ENCODE measurements at places on chromosomes 1 and 21.
A peak's percentile ranks its signal among the peaks of the same experiment; 100 is the strongest.

DNA sequence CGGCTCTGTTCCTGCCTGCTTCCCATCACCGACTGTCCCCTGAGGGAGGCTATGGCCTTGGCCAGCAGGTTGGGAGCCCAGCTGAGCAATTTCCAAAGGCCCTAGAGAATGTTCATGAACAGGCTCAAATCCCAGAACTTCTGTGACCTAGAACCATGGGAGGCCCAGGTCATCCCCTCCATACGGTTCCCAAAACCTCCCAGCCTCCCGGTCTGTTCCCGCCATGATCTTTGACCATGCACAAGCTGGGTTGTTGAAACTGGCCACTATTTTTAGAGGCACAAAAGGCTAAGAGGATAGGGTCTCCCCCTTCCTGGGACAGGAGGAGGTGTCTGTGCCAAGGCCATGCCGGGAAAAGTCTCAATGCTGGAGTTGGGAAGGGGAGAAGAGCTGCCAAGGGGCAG, 27.5 kb downstream of the EPHA2 start:
- no peak for DNase-seq

GRCh38 chr1:1462318-1462966, 9.1 kb upstream of the ATAD3B start:
- DNase-seq = peak; percentile 75

GRCh38 chr1:208180421-208180820, 63.8 kb downstream of the PLXNA2 start:
- no peak for DNase-seq

GRCh38 chr1:156707417-156708217, 2.2 kb upstream of the CRABP2 start:
- no peak for DNase-seq

- DNase-seq = no peak
Observed at GRCh38 chr1:219076326-219076937, 97.2 kb upstream of the LYPLAL1 start.

GRCh38 chr1:23448846-23449245, 24.3 kb upstream of the TCEA3 start:
- DNase-seq = no peak

DNA sequence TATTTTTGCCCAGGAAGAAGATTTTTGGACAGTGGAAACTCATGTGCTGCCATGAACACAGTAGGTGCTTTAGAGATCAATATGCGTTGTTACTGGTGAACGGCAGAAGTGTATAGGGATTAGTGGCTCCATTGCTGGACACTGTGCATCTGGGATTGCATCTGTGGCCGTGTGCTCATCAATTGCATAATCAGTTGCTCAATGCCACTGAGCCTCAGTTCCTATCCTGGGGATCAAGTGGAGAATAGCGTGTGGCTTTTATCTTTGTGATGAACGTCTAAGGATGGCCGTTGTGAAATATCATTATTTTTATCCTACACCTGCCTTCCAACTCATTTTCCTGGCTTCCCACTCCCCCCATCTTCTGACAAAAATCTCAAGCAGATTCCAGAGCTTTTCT, 5.4 kb downstream of the TNN start:
- DNase-seq = peak; percentile 8

DNA sequence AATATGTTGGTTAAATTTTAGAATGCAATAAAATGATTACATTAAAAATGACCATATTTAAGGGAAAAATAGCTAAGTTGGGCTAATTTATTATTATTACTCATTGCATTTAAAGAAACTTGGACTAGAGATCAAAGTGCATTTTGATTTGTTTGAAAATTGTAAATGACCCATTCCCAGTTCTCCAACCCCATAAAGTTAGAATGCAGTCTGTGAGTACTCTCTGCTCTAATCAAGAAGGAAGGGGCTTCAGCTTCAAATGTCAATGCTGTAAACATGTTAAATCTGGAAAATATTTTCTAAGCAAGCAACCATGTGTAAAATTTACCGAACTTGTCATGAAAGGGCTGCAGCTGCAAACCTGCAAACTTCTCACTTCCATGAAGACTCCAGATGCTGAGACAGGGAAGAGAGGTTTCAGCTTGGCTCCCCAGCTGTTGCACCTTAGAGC, 232.7 kb downstream of the TTLL7 start:
- DNase-seq = no peak

- no peak for DNase-seq
Observed at GRCh38 chr1:97270508-97271307, 549.1 kb downstream of the PTBP2 start.

DNA sequence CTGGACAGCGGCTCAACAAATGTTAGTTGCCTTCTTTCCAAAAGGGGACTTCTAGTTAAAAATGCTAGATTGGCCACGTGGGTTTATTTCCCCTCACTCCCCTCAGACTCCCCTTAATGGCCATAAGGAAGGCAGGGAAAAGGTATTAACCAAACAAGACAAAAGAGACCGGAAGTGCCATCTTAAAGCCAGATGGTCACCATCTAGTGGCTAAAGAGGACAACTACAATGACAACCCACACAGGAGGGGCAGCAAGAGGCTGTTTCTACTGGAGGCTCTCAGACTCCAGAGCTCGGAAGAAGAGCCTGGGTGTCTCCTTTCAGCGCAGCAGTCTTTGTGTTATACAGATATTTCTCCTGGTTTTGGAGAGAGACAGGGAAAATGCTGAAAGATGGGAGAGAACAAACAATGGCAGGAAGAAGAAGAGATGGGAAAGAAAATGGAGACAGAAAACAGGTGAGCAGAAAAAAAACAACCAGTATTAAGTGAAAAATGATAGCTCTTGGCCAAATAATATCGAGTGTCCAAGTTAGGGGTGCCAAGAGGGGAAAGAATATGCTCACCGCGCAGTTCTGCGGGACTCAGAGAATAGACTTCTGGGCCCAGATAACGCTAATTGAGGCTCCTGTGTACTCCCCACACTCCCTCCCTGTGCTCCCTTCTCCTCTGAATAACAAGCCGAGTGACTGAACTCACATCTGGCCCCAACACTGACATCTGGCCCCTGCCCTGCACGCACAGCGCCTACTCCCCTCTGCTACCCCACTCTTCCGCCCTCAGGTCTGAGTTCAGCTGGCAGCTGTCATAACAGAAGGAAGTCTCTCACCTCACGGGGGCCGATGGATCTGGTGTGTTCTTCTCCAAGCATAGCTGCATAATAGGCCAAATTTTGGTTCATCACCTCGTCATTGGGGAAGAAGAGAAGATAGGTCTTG, 9.6 kb downstream of the P3H1 start:
- peak; percentile 72 for DNase-seq

DNA sequence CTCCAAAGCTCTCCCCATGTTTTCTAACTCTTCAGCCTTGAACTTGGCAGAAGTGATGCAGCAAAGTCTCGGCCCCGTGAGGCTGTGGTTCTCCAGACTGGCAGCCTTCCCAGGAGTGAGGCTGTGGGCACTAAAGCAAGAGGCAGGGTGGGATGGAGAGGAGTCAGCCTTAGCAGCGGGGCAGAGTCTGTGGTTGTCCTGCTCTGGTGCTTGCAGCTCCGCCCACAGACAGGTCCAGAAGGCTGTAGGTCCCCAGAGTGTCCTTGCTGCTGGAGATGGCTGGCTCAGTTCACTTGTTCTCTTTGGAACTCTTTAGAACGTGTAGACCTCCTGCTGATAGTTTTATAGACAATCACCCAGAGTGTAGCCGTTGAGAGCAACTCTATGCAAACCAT, 142.6 kb downstream of the AJAP1 start:
- no peak for DNase-seq

- peak; percentile 47 for DNase-seq
Observed at GRCh38 chr1:247415423-247416361, at the start of gene NLRP3. TSS of gene NLRP3 (plus strand) at chr1:247416173. CDS start at chr1:247418801, 2,628 bp downstream.

GRCh38 chr1:97451046-97451826, 469.6 kb downstream of the DPYD start:
- DNase-seq = peak; percentile 18

GRCh38 chr1:61221642-61222041, 139.3 kb downstream of the NFIA start:
- peak; percentile 28 for DNase-seq

- DNase-seq = peak; percentile 89
Observed at GRCh38 chr1:8055973-8056372, 29.9 kb upstream of the ERRFI1 start.

- DNase-seq = peak; percentile 97
Observed at GRCh38 chr1:96362623-96363022, 359.0 kb upstream of the PTBP2 start.

GRCh38 chr1:51557168-51557567, 38.1 kb upstream of the EPS15 start:
- no peak for DNase-seq

DNA sequence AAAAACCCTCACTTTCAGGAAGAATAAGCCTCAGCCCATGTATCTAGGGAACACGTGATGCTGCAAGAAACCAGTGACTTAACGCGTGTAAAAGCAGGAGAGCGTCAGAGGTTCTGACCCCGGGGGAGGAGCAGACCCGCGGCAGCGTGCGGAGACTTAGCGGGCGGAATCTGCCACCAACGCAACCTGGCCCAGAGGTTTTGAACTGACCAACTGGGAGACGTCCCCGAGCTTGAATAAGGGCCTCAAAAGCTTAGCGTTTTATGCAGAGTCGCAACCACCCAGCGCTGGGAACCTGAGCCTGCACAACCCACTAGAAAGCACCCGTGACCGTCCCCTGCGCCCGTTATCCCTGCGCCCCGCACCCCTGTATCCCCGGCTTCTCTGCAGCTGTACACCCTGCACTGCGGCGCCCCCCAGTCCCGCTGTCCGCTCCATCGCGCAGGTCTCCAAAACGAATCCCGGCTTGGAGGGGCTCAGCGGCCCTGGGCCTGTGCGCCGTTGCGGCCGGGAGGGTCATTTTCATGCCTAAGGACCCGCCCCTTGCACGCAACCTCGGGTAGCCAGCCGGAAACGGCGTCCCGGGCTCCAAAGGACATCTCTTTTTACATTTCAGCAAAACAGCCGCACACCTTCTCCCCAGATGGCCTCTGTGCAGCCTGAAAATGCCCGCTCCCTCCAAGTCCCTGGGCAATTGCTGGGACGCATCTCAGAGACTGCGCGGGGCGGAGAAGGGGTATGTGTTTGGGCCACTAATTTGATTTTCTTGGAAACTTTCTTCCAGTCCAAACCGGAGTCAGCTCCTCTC, 29.4 kb upstream of the TRIM17 start:
- DNase-seq = peak; percentile 52

DNA sequence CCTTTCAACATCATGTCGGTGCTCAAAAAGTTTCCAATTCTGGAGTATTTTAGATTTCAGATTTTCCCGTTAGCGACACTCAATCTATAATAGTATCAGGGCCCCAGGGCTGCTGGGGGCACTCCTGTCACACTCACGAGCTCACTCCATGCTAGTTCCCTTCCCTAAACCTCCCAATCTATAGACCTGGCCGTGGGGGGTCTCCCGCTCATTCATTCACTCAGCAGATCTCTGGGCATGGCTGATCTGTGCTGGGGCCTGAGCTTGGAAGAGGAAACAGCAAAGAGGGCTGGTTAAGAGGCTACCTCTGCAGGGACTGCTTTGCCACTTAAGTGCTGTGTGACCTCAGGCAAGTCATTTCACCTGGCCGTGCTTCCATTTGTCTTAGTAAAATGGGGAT, 46.8 kb upstream of the LAPTM5 start:
- DNase-seq = no peak

GRCh38 chr1:78234496-78234895, 188.7 kb downstream of the GIPC2 start:
- DNase-seq = no peak

GRCh38 chr1:62396871-62397270, 40.0 kb upstream of the USP1 start:
- no peak for DNase-seq

DNA sequence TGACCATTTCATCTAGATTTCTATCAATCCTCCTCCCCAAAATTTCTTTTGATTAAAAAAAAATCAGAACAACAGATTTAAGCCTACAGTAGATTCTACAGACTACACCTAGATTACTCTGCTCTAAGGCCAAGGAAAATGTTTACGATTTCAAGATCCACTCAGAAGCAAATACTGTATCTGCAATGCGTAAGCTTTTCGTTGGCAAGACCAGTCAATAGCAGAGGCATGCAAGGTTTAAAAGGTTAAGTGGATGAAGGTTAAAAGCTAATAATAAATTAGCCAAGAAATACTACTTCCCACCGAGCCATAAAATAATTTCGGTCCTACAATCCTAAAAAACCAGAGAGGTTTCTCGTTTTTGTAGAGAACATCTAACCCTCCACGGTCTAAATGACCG, 1.3 kb downstream of the CLSTN1 start:
- DNase-seq = no peak

DNA sequence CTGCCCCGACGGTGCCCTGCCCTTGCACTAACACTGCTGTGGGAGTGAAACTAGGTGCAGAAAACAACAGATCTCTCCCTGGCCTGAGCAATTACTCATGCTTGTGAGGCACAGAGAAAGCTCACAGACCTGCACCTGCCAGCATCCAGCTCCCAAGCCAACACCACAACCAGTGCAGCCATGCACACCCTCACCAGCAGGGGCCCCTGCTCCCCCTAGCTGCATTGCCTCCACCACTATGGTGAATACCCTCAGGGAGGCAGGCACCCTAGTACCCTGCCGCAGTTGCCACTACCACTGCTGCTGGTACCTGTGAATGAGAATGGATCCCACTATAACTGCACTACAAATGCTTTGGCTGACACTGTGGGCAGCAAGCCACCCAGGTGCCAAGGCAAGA, 7.1 kb upstream of the DIRAS3 start:
- DNase-seq = no peak

DNA sequence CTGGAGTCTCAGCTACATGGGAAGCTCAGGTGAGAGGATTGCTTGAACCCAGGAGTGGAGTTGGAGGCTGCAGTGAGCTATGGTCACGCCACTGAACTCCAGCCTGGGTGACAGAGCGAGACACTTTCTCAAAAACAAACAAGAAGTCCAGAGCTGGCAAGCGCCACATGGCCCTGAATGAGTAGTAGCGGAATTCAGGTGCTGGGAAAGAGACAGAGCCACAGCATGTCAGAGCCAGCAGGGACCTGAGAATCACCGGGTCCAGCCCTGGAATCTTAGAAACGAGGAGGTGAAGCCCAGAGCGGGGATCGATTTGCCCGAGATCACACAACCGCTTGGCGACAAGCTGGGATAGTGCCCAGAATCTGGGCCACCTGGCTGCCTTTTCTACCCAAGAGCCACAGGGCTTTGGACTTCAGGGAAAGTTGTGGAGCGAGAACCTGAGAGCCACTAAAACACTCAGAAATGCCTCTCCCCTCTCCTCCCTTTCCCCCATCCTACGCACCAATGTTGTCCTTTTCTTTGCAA, 9.8 kb downstream of the ARL8A start:
- DNase-seq = no peak

GRCh38 chr1:156828400-156829124, 11.9 kb upstream of the SH2D2A start:
- no peak for DNase-seq

GRCh38 chr1:203871114-203871880, 9.9 kb downstream of the SNRPE start:
- peak; percentile 77 for DNase-seq
